BJ (cell line): ENCODE measurements at places on chromosomes 5 and 9.

GRCh38 chr9:135533113-135533512 is 11.9 kb downstream of the LCN1 start:
- DNase-seq, result no peak

- DNase-seq, result no peak
Observed at GRCh38 chr5:23864786-23865185, 357.4 kb downstream of the PRDM9 start.

DNA sequence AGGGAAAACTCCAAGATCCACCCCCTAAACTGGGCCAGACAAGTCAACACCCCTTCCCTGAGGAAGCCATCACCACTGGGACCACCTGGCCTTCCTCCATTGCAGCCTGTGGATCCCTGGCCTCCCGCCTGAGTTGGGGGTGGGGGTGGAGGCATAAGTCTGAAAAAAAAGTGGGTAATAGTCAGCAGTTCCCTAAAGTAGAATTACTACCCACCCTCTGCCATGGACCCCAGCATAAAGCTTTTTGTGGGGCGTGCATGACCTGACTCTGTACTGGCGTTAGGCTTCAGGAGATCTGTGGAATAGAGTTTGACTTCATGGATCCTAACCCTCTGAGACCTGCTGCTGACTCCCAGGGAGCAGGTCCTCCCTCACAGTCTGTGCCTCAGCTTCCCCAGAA is 2.0 kb upstream of the CXXC5 start:
- no peak for DNase-seq

DNA sequence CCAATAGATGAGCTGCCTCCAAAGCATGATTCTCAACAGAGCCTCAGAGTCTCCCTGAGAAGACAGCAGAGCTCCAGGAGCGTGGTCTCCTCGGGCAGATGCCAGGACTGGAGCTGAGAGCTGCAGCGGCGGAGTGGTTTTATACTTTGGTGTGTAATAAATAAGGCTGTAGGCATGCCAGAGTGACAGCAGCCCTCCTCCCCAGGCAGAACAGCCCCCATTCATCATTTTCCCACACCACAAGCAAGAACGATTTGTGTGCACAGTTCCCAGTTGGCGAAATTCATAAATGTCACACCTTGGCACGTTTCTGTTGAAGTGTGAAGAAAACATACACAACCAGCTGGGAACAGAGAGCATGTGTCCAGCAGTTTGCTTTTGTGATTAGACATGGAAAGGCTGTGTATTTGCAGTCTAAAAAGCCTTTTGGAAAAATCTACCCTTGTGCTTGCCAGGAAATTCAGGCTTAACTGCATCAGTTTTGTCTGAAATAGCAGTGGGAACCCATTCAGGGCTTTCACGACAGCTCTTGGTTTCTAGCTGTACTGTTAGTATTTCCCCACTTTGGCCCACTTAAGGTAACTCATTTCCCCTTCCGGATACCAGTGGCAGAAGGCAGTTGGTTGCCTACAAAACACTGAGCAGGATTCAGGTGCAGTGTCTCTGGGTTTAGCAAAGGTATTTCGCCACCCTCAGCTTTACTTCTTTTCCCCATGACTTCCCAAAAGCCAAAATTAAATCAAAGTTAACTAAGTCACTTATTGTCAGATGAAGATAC is at the start of gene C1QTNF3:
C1QTNF3 (minus strand) TSS at position 115 of the 778 bp plus-strand sequence; CDS start at position 27, 88 bp downstream.
- no peak for DNase-seq

DNA sequence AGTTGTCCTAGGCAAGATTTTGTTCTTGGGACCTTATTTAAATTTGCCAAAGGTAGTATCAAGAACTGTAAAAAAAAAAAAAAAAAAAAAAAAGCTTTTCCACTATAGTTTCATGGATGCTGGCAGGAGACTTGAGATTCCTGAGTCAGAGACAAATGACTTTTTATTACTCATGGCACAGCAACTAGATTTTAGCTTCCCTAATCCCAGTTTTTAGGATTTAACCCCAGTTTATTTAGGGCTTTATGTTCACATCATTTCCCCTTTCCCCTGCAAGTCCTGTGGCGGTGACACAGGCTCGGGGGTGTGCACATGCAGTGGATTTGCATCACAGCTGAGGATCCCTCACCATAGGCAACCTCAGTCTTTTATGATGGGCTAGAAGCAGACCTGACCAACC is 144.9 kb downstream of the GOLPH3 start:
- DNase-seq, result no peak

DNA sequence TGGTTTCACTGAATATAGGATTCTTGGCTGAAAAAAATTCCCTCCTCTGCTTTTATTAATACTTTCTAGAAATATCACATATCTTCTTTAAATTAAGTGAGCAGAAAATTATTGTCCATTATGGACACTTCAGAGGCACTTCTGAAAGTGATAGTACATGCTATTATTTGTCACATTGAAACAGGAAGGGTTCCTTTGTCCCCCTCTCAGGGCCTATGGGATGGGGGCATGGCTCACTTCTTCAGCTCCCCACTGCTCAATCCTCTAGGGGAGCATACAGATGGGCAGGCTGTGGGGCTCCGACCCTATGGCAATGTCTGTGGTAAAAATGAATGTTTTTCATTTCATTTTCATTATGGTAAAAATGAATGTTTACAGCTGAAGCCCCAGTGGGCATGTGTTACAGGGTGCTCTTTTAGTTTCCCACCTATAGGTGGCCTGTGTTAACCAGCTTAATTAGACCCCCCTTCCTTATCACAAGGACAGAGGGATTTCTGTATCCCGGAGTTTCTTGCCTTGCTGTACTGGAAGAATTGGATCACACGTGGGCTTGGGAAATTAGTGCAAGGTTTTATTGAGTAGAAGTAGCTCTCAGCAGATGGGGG is 1225.2 kb downstream of the PTPRD start:
- DNase-seq, result no peak

GRCh38 chr5:140111011-140111858 is 2.7 kb upstream of the PURA start:
- no peak for DNase-seq

DNA sequence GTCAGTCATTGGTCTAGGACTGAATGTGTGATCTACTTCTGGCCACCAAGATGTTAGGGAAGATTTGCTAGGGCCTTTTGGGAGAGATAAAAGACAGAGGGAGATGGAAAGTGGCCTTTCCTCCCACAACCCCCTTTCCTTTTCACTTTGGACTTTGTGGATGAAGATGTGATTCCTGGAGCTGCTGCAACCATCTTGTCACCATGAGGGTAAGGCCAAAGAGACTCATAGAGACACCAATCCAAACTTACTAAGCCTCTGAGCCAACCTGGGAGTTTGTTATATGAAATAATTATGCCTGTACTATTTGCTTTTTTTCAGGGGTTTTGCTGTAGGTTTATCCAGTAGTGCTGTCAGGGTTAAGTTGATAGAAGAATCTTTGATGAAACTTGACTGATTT is 111.8 kb upstream of the SMIM23 start:
- DNase-seq, result no peak

GRCh38 chr5:56606192-56606591 is 209.2 kb upstream of the MAP3K1 start:
- no peak for DNase-seq

DNA sequence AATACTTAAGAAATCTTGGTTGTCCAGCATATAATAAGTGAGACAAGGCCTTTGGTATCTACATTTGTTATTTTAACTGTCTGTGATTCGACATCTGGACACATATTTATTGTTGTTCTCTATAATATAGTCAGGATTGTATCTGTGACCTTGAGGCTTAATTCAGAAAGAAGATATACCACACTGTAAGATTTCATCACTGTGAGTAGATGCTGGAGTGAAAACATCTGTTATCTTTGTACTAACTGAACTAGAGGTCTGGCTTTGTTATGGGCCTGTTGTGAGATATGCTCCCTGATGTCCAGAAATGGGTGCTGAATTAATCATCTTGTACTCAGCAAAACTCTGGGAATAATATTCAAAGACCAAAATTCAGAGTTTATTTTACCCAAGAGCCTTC is 148.5 kb downstream of the ISOC1 start:
- DNase-seq, result no peak

DNA sequence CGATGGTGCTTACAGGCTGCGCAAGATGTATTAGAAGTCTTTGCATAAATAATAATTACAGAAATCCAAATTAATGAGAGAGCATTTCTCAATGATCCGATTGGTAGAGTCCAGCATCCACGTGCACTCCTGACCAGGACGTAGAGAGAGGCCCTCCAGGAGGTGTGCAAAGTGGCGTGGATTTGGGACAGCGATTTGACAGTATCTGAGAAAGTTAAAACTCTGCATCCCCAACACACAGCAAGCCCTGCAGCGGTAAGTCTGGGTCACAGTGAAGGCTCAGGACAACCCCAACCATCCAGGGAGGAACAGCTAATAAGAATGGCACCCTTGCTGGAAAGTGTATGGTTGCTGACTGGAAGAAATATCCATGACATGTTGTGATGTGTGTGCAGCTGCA is 180.2 kb downstream of the AUH start:
- no peak for DNase-seq

GRCh38 chr5:168844016-168844921 is 265.1 kb upstream of the PANK3 start:
- DNase-seq, result no peak

- no peak for DNase-seq
Observed at GRCh38 chr5:18653216-18653752, 1019.0 kb downstream of the TAF11L14 start.

- no peak for DNase-seq
Observed at GRCh38 chr9:3012842-3013241, 168.9 kb upstream of the PUM3 start.
